NCI-H226 (cell line): ENCODE measurements at places on chromosomes 7 and 10.
A peak's percentile ranks its signal among the peaks of the same experiment; 100 is the strongest.

- no peak for DNase-seq
Observed at GRCh38 chr10:86711513-86712316, 43.4 kb downstream of the LDB3 start.

DNA sequence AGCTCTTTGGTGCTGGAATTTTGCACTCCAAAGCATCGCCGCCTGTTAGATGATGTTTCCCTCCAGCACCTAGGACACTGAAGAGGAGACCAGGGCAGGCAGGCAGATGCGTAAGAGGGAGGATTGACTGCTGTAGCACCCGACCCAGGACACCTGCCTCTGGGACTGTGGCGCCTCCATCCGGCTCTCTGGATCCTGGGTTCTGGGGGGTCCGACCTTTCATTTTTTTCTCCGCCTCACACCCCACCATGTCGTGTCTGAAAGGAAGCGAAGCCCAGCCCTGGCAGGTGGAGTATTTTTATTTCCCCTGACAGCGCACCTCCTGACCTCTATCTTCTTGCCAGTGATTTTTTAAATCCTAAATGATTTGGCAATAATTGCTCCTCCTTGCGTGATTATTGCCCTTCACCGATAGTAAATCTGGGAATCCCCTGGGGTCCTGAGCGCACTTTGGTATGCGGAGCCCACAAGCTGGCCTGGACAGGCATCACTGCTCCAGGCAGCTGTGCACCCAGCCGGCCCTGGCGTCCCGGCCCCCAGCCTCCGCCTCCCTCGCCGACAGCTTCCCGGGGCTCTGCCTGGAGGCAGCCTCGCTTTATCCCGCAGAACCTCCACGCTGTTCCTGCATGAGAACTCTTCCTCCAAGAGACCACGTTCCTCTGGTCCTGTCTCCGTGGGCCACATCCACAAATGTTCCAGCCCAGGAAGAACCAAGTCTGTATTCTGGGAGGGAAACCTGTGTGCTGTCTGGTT lies 48.4 kb downstream of the LHPP start:
- DNase-seq, result no peak

DNA sequence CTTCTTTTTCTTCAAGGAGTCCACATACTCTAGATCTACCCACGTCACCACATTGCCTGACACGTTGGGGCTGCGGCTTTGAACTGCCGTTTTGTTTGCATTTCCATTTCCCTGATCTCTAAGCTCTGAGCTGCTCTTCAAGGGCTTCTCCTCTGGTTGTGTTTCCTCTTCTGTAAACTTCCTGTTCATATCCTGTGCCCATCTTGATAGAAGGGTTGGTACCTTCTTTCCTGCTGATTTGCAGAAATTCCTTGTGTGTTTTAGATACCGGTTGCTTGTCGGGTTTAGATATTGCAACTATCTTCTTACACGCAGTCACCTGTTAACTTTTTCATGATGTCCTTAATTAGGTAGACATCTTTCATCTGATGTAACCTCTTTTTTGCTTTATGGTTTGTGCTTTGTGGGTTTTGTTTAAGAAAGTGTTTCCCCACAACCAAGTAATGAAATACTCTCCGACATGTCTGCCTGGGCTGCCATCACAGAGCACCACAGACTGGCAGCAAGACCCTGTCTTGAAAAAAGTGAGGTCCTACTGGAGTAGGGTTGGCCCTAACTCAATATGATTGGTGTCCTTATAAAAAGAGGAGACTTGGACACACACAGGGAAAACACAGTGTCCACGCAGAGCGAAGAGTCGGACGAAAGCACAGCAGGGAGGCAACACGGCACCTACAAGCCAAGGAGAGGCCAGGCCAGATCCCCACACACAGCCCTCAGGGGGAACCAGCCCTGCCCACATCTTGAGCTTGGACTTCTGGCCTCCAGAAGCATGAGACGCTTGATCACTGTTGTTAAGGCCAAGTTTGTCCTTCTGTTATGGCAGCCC lies 99.1 kb upstream of the PDGFA start:
- DNase-seq, result no peak

- peak; percentile 53 for DNase-seq
Observed at GRCh38 chr10:132319853-132320653, 11.9 kb upstream of the LRRC27 start.

- DNase-seq, result no peak
Observed at GRCh38 chr7:96090756-96091155, 231.1 kb downstream of the SLC25A13 start.

DNA sequence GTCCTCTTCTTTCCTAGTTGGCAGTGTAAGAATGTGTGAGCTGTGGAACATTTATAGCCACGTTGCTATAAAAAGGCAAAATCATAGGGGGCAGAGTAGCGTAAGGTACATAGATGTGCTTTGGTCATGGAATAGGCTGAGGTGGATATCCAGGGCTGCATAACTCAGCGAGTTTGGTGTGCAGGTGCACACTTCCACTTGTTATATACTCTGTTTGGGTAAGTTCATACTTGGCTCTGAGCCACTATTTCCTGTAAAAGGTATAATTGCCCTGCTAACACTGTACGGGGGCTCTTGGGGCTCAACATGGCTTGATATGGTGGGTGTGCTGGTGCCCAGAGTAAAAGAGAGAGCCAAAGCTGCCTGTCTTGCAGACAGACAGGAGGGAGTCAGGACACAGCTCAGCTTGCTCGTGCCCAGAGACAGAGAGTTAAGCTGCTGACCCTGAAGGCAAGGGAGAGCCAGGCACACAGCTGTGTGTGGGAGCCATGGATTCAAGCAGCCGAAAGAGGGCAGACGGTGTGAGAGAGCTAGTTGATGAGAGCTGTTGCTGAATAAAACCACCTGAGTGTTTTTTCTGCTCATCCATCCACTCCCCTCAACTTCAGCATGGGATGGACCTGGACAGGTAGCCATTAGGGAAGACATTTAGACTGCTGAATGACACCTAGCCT lies 126.7 kb downstream of the DKK1 start:
- DNase-seq, result no peak

- DNase-seq, result no peak
Observed at GRCh38 chr7:127066974-127067373, 185.8 kb downstream of the GRM8 start.

DNA sequence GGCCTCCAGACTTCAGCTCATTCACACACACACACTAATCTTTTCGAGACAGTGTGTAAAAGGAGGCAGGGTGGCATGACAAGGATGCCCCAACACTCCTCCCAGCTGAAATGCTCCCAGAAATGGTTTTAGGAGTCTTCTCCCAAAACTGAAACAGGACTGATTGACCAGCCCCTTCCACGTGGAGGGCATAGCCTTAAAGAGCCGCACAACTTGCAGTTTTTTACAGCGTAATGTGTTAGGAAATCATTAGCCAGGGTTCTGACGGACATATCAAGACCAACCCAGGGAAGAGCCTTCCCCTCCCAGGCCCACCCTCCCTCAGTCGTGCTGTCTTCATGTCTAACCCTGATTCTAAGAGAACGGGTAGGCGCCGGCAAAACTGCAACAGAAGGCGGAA lies 224.6 kb downstream of the TNS3 start:
- no peak for DNase-seq

- DNase-seq, result no peak
Observed at GRCh38 chr10:4672201-4672600, 153.8 kb upstream of the AKR1E2 start.

DNA sequence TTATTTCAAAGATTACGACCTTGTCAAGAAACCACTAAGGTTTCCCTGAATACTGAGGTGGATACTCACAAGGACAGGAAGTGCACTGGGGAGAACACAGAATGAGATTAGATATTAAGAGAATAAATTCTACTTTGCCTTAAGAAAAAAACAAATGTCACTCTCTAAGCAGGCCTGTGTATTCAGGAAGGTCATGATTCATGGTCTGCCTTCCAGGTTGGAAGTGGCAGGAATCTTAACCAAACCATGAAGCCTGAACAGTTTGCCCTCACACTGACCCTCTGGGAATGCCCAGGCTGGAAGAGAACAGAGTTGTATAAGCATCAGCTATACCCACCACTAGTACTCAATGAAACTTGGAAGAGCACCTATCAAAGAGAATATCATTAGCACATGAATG lies 227.6 kb downstream of the DGKI start:
- DNase-seq, result no peak

- no peak for DNase-seq
Observed at GRCh38 chr10:92750791-92751533, 61.2 kb downstream of the HHEX start.

- peak; percentile 98 for DNase-seq
Observed at GRCh38 chr10:99395750-99396445, 34.5 kb downstream of the GOT1 start.

DNA sequence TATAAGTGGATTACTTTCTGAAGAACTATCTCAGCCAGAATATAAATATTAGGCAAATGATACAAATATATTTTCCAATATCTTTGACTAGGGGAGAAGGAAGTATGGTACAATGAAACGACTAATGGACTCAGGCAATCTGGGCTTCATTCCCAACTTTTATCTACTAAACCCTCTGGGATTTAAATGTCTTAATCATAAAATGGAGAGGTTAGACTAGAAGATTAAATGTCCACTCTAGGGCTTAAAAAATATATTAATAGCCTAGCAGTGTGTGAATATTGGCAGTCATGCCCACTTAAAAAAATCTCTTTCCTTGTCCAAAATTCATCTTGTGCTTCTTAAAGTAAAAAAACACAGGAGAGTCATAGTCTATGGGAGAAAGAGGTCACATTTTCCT lies 98.3 kb downstream of the CTTNBP2 start:
- no peak for DNase-seq

DNA sequence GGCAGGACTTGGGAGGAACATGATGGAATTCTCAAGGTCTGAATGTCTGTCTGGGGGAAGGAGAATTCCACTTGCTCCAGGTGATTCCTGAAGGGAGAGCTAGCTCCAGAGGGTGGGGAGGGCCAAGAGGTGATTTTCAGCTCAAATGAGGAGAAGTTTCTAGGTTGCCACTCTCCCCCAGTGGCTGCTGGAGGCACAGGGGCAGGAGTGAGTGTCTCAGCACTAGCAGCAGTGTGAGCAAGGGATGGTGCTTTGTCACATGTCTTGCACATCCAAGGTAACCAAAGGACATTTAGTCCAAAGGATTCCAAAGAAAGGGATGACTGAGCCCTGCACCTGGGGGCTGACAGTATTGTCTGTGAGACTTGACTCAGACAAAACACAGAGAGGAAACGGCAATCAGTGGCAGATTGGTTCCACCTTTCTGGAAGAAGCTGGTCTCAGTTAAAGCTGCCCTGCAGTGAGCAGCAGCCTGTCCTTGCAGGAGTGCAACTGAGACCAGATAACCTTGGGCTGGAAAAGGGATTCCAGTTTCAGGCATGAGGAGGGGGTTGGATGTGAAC lies 51.2 kb upstream of the PCBD1 start:
- no peak for DNase-seq

- DNase-seq, result no peak
Observed at GRCh38 chr7:110522061-110522760, 568.7 kb upstream of the LRRN3 start.

- DNase-seq, result no peak
Observed at GRCh38 chr10:79398642-79399041, 46.8 kb downstream of the ZCCHC24 start.

- DNase-seq, result no peak
Observed at GRCh38 chr7:71424166-71425035, 292.5 kb downstream of the GALNT17 start.

GRCh38 chr10:57964351-57964750 lies 303.3 kb downstream of the IPMK start:
- DNase-seq, result peak; percentile 42

DNA sequence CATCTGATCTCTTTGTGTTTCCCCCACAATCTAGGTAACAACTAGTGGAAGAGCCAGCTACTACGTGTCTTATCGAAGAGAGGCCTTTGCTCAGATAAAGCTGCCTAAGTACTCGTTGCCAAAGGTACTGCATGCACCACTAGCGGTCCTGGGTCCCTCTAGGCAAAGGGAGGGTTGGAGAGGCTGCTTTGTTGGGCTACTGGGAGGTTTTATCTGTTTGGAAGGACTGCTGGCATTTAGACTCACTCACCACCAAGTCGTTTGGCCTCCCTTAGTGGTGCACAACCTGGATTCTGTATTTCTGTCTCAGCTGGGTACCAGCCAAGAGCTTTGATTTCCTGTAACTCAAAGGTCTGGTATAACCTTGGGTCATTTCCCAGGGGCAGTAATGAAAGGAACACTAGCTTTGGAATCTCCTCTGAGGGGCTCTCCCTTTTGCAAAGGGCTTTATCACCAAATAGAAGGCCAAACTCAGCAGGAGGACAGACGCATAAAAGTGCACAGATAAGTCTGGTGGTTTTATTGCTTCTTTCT lies 498.3 kb downstream of the SORCS3 start:
- DNase-seq, result no peak

DNA sequence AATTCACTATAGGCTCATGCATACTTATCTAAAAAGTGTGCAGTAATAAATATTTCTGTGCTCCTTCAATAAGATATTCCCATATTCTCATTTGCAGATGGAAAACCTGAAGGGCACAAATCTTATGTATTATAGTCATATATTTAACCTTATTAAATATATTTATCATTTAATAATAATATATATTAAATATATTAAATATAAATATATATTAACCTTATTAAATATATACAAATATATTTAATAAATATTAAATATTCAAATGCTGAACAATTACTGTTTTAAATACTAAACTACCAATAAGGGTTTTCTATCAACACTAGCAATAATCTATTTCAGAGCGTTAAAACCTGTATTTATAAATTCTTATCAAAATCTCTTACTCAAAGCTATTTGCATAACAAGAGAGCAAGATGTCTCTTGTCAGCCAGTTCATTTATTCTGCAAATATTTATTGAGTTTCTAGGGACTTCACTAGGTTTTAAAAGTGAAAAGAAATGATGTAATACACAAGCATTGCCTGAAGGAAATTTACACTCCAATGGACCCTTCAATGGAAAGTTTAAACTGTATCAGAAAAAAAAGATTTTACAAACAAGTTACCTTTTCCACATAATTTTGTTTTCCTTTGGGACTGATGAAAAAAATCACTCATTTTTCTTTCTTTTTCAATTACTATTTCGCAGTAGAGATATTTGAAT lies 159.2 kb downstream of the AGMO start:
- DNase-seq, result no peak

- peak; percentile 38 for DNase-seq
Observed at GRCh38 chr7:27606270-27607209, 56.1 kb downstream of the HIBADH start.

GRCh38 chr10:62860946-62861345 lies 44.8 kb upstream of the EGR2 start:
- no peak for DNase-seq

- DNase-seq, result no peak
Observed at GRCh38 chr7:134254311-134254710, 62.4 kb downstream of the SLC35B4 start.

DNA sequence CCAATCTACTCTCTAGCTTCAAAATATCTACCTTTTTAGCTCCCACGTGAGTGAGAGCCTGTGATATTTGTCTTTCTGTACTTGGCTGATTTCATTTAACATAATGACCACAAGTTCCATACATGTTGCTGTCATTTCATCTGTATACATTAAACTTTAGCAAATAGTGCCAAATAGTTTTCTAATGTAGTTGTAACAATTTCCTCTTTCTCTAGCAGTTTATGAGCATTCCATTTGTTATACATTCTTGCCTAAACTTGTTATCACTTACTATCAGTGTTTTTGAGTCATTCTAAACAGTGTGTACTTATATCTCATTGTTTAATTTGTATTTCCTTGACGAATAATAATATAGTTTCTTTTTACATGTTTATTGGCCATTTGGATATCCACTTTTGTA lies 77.2 kb downstream of the NEUROD6 start:
- no peak for DNase-seq

- DNase-seq, result no peak
Observed at GRCh38 chr10:124745673-124746072, 1.5 kb upstream of the FAM53B start.

GRCh38 chr10:32386623-32387260 lies 39.8 kb upstream of the EPC1 start:
- DNase-seq, result no peak

GRCh38 chr7:26533217-26533616 lies 241.6 kb downstream of the SNX10 start:
- no peak for DNase-seq
